Stimulated activated CD8-positive, alpha-beta memory T cell treated with anti-CD3 and anti-CD28 coated beads, Interleukin-7, amount 100 ng/mL, for 24 hours (primary cell): ENCODE measurements at places on chromosomes 4 and X.
A peak's percentile ranks its signal among the peaks of the same experiment; 100 is the strongest.

DNA sequence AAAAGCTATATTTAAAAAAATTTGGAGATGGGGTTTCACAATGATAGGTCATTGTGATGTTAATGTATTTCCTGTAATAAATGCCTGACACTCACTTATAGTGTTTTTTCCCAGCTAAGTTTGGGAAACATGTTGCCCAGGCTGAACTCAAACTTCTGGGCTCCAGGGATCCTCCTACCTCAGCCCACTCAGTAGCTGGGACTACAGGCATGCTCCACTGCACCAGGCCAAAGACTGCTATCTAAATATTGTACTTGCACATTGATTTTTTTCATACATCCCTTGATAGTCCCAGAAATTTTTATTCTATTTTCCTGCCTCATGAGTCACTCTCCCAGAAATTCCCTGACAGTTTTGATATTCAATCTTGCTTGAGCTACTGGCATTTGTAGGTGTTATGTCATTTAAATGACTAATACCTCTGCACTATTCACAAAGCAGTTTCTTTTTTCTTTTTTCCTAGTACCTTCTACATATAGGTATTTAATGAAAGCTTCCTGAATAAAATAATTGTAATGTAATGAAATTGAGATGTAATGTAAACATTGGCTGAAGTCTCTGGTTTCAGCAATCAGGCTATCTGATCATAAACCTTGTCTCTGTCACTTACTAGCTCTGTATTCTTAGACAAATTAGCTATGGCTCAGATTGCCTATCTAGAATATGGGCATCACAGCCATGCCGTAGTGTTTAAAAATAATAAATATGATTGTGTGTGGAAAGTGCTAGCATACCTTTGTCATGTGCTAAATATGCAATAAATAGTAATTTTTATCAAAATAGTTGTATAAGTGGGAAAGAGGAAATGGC, 1973.0 kb upstream of the AGA start:
- DNase-seq, result no peak

- no peak for DNase-seq
Measured at GRCh38 chr4:175790083-175790482, 22.0 kb downstream of the GPM6A start.

DNA sequence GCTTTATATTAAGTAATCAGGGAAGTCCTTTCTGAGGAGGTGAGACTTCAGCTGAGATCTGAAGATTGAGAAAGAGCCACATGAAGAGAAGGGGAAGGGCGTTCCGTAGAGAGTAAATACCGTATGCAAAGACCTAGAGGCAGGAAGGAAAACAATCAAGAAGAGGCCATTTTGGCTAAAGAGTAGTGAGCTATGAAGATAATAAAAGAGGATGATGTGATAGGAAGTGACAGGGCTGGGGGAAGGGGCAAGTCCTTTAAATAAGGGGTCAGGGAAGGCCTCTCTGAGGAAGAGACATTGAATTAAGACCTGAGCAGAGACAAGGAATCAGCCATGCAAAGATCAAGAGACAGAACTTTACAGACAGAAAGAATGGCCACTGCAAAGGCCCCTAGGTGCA, 86.2 kb downstream of the ZIC3 start:
- no peak for DNase-seq

DNA sequence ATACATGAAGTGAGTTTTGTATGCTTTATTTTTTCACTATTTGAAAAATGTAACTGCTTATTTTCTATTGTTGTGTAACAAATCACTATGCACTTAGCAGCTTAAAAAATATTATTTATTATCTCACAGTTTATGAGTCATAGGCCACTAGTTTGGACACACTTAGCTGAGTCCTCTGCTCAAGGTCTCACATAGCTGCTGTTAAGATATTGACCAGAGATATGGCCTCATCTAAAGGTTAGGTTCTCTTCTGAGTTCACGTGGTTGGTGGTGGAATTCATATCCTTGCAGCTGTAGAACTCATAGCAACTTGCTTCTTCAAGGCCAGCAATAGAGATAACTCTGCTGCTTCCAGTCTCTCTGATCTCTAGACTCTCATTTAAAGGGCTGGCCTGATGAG, 534.4 kb downstream of the SPRY1 start:
- DNase-seq, result no peak

DNA sequence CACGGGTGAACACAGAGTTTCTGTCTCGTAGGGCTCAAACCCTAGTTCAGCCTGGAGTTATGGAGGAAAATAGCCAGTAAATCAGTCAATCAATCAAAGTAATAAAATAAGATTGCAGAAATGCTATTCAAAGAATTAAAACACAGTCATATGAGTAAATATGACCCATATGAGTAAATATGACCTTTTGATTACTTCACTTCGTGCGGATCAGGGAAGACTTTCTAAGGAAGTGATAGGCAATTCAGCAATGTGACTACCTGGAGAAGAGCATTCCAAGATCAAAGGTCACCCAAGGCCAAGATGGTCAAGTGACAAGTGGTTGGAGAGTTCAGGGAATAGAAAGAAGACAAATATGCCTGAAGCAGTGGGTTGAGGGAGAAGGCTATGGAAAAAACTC, 722.6 kb downstream of the ADGRL3 start:
- no peak for DNase-seq

- no peak for DNase-seq
Measured at GRCh38 chrX:69564665-69565064, 51.2 kb upstream of the EDA start.

DNA sequence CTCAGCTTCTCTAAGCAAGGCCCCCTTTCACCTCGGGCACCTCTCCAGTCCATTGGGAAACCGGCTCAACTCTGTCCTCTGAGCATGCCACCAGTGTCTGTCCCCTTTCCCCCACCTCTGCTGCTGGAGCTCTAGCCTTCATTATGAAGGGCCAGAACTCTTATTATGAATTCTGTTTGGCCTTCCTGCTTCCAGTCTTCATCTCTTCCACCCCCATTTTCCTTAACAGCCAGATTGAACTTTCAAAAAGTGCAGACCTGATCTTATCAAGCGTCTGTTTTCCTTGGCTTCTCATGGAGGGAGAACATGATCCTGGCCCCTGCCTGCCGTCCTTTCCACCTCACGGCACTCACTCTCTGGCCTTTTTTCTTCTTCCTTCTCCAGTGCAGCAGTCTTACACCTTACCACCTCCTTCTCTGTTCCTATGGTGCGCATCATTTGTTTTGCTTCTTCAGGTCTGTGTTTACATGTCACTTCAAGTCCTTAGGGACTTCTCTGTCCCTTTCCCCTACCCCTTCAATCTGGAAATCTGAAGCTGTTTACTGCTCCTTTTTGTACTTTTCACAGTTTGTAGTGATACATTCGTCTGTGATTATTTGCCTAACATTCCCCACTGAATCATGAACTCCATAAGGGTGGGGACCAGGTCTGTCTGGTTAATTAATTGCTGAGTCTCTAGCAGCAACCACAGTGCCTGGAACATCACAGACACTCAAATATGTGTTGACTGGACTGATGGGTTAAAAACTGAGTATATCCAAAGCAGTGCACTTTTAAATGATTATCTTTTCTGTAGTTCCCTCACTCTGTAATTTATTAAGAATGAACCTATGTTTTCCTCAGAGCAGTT, 55.8 kb downstream of the FNIP2 start:
- no peak for DNase-seq

DNA sequence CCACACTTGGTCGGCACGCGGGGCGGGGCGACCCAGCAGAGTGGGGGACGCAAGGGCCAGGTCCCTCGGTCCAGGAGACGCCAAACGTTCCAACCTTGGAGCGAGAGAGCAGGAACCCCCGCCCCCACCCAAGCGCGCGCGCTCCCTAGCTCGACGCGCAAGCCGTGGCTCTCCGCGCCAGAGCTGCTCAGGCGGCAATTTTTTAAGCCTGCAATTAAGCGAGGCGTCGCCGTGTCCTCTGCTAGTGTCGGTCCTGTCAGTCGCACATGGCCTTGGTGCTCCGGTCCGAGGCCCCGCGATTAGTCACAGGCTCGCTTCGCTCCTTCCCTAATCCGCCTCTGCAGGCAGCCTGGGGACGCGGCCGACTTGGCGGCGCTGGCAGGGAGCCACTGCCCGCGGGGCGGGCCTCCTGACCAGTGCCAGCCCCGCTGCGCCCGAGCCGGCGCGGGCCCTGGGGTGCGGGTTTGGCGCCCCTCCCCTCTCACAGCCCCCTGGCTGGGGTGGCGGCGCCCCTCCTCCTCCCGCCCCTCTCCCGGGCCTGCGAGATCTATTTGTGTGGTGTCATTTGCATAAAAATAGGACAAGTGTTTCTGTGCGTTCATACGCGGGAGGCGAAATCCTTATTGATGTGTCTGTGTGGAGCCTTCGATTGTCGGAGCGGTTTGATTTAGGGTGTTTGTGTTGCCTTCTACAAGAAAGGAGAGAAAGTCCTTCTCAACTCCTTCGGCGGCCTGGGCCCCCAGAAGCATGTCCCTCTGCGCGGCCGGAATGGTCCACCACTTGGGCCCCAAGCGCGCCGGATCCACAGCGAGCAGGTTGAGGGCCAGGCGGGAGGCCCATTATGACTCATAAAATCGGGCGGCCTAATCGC, 9.8 kb upstream of the BCOR start:
- DNase-seq, result no peak

GRCh38 chrX:1661048-1661921, 46.4 kb downstream of the ASMT start:
- peak; percentile 85 for DNase-seq

DNA sequence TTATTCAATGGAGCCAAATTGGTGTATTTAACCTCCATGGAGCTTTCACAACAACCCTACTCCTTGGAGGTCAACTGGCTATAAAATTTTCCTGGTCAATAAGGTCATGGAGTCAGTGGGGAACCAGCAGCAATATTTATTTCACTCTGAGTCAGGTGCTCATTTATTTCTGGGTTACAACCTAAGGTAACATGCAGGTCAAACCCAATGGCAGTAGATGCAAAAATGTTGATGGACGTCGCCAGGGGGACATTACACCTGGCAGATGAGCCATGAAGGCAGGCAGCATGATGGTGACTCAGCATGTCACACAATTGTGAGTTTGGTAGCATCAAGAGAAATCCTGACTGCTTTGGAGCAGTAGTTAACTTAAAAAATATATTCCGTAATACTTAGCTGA, 514.1 kb downstream of the IL15 start:
- no peak for DNase-seq

DNA sequence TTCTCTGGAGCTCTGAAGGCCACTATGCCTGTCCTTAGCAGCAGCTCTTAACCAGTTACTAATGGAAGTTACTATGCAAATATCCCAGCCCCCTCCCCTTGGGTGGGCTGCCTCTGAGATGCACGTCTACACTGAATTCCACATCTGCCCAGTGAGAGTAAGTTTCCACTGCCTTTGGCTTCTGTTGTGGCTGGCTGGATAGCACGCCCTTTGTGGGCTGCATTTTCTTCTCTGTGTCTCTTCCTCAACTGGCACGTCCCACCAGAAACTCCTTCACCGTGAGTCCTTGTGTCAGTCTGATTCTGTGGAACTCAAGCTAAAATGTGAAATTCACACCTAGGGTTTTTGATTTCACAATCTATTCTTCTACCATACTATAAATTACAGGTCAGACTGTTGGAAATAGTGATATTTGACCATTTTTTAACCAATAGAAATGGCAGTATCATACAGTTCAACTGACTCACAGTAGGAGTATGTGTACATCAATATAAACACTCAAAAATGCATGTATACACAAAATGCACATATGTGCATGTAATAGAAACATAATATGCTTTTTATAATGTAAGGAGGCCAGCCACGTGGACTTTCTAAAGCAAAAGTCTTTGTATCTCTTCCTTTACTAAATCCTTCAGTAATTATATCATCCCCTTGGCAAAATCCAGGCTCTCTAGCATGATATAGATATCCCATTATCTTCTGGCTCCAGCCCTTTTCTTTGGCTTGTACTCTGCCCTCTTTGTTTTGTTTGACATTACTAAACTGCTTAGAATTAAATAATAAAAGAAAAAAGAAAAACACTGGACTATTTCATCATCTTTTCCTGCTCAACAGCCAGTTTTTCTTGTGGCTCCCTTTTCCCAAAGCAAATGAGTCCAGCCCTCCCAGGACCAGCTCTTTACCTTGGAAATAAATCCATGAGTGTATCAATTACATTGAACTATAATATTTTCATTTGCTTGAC, 33.2 kb upstream of the LDB2 start:
- no peak for DNase-seq

DNA sequence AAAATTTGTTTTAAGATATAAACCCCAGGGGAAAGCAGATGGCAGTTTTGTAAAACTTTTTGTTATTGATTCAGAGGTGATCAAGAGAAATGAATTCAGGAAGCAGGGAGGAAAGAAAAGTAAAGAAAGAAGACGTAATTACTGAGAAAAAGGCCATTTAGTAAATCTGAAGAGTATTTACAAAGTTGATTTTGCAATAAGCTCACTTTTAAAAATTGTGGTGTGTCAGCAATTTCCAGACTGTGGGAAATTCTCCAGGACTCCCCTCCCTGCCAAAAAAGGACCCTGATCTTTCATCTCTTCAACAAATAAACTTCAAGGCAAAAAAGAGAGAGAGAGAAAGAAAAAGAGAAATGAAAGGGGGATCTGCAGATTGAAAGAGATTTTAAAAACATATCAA, 36.6 kb downstream of the PCYT1B start:
- DNase-seq, result no peak

DNA sequence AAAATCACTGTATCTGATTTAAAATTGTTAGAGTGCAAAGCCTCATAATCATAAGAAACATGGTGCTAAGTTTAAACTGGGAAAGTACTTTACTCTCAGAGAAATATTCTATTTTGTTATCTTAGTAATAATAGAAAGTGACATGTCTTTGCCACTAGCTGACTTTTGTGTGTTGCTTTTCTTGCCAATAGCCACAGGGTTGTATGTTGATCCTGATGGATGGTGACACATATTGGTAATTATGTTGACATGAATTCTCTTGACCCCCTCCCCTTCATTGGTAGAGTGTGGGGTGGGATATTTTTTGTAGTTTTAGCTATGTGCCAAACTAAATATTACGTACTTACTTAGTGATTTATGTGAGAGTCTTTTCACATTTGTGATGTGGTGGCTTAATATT, 103.1 kb upstream of the MAP9 start:
- DNase-seq, result no peak

DNA sequence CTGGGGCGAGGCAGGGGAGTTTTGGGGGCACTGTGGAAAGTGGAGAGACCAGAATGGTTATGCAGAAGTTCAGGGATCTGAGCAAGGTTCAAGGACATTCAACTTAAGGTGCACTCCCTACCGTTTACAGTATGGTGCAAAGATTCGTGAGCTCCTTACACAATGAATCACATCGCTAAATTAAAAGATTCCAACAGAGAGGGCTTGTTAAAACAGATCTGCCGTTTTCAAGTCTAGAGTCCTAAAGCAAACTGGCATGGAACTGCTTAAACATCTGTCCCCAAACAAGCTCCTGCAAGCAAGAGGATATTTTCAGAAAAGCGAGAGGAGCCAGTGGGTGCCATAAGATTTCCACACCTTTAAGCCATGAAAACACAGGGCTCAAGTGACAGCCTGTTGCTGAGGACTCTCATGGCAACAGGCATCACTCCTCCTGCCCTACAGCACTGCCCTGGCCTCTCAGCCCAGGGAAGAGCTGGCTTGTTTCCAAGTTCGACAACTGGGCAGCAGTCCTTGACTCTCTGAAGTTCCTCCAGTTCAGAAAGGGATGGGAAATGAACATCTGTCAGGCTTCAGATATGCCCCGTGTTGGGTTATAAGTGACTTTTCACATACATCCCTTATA, 10.0 kb downstream of the FAM184B start:
- DNase-seq, result no peak

- DNase-seq, result no peak
Measured at GRCh38 chr4:75180217-75180616, 247.3 kb downstream of the PARM1 start.
